Caudate nucleus (tissue), 63 donors: ENCODE measurements at places on chromosomes 5 and 9.

- DNase-seq, result no peak
Observed at GRCh38 chr5:127290946-127291693, 524 bp downstream of the MEGF10 start.

DNA sequence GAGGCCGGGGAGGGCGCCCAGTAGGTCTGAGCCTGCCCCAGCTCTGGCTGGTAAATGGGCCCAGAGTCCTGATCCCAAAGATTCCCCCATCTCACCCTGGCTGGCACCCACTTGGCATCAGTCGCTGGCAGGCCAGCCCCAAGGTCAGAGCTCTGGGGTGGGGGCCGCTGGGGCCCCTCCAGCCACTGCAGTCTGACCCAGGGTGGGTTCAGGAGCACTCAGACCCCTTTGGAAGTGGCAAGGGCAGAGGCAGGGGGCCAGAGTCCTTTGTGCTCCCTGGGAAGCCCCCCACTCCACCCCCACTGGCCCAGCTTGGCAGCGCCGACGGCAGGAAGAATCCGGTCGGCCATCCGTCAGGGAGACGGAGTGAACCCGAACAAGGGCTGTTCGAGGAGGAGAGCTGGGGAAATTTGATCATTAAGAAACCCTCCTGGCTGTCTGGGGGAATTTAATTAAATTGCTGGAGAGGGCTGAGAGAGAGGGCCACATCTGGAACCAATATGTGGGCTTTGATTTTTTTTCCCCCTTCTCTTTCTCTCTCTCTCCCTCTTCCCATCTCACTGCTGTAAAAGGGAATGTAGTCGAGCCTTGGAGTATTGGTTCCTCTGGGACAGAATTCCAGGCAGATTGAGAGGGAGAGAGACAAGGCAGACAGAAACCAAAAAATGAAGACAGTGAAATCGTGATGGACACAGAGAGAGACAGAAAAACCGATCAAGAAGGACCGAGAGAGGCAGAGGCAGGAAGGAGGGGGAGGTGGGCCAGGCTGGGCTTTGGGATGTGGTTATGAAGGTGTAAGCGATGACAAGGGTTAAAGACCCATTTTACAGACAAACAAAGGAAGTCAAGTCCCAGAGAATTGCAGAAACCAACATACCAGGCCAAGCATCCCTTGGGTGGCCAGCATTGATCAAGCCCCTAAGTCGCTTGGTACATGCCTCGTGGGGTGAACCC lies 8.1 kb upstream of the ASB6 start:
- DNase-seq, result no peak

DNA sequence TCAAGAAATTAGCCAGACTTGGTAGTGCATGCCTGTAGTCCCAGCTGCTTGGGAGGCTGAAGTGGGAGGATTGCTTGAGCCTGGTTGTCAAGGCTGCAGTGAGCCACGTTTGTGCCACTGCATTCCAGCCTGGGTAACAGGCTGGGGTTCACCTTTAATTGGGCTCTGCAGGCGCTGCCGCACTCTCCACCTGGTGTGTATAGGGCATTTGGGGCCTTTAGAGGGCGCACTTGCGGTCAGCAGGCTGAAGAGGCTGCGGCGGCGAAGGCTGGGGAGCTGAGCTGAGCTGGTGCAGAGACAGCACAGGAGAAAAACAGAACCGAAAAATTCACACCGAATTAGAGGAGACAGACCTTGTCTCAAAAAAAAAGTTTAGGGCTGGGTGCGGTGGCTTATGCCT lies 31.2 kb downstream of the CDK7 start:
- no peak for DNase-seq

DNA sequence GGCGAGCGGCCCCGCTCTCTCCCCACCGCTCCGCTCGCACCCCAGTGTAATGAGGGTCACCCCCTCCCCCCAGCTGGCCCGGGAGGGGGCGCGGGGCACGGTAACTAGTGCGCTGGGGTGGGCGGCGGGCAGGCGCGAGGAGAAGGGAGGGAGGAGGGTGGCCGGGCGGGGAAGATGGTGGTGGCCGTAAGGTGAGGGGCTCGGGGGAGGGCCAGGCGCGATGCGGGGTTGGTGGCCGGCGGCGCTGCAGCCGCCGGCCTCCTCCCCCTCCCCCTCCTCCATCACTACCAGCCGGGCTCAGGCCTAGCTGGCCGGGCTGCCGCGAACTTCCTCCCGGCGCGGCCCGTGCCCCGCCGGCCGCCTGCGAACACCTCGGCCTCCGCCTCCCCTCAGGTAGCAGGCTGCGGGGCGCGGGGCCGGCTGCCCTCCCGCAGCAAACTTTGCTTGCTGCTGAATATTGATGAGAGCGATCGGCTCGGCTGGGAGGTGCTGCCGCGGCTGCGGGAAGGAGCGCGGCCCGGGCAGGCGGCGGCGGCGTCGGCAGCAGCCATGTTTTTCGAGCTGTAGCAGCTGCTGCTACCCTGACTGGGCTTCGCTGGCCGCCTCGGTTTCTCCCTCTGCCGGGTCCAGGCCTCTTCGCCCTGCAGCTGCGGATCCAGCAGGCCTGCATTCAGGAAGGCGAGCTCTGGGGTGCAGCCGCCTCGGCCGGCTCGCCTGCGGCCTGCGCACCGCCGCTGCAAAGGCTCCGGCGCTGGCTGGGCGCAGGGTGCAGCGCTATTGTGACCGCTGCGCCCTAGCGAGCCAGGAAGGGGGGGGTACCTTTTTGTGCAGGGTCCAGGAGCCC lies 502 bp downstream of the NSD1 start:
- peak; percentile 80 for DNase-seq

DNA sequence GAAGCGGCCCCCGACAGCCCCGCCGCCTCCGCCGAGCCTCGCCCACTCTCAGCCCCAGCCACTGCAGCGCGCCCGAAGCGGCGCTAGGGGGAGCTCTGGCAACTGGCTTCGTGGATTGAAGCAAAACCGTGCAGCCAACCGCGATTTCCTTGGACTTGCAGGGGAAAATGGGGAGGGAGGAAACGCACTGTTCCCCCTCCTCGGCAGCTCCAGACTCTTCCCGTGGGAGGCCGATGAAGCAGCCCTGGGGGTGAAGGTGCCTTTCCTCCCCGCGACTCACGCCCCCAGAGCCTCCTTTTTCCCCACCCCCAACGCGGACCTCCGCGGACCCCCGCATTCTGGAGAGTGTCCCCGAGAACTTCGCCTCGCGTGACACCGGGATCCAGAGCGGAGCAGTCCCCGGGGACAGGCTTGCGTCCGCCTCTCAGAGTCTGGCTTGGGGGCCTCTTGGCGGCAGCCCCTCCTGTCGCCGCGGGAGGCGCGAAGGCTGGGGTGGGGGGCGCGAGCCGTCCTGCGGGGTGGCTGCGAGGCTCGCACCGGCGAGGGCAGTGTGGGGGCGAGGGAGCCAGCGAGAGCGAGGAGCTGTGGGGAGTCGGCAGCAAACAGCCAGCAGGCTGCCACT lies 3.8 kb downstream of the IER5L start:
- DNase-seq, result peak; percentile 83

- DNase-seq, result no peak
Observed at GRCh38 chr9:135896205-135896604, 11.1 kb downstream of the CAMSAP1 start.

- no peak for DNase-seq
Observed at GRCh38 chr9:96068511-96068910, 193.0 kb downstream of the ERCC6L2 start.

- DNase-seq, result no peak
Observed at GRCh38 chr5:74664551-74664950, 20.5 kb upstream of the HEXB start.

- no peak for DNase-seq
Observed at GRCh38 chr5:40240671-40241070, 439.0 kb upstream of the PTGER4 start.

- DNase-seq, result no peak
Observed at GRCh38 chr5:97525780-97526179, 342.7 kb upstream of the RIOK2 start.

- DNase-seq, result no peak
Observed at GRCh38 chr9:134128727-134129679, 6.9 kb upstream of the WDR5 start.

DNA sequence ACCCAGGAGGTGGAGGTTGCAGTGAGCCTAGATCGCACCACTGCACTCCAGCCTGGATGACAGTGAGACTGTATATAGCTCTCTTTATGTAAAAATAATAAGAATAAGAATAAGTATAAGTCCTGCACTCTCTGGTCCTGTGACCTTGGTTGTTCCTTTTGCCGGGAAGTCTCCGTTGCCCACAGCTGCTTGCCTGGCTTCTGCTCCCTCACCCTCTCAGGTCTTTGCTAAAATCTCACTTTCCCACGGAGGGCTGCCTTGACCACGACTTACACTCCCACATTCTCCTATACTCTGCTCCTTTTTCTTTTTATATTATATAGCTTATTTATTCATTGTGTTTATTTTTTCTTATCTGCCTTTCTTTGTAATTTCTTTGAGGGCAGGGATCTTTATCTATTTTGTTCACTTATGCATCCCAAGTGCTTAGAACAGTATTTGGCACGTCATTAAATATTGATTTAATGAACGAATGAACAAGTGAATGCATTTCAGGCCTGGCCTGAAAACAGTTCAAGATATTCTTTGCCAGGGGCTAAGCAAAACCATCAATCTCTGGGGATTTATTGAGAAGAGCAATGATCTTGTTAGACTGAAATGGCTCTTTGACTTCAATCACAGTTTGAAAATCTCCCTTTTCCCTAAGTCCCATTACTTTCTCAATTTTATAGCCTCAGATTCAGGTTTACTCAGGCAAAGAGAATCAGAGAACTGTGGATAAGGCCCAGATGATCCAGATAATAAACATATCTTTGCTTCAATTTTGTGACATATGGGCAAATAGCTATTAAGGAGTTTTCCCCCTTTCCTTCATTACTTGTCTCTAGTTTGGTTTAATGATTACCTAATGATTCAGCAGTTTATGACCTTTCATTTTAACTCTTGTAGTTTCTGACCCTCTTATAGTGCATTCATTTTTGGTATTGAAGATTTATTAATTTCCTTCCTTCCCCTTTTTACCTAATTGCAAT lies 60.8 kb upstream of the TMC1 start:
- DNase-seq, result no peak

- DNase-seq, result no peak
Observed at GRCh38 chr5:147918101-147918685, 11.9 kb upstream of the C5orf46 start.

DNA sequence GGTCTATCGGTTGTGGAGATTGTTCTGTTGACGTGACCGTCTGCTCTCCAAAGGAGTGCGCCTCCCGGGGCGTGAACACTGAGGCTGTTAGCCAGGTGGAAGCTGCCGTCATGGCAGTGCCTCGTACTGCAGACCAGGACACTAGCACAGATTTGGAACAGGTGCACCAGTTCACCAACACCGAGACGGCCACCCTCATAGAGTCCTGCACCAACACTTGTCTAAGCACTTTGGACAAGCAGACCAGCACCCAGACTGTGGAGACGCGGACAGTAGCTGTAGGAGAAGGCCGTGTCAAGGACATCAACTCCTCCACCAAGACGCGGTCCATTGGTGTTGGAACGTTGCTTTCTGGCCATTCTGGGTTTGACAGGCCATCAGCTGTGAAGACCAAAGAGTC lies 128.9 kb upstream of the DMRT1 start:
- no peak for DNase-seq

- no peak for DNase-seq
Observed at GRCh38 chr5:5353681-5354080, 68.8 kb upstream of the ICE1 start.

DNA sequence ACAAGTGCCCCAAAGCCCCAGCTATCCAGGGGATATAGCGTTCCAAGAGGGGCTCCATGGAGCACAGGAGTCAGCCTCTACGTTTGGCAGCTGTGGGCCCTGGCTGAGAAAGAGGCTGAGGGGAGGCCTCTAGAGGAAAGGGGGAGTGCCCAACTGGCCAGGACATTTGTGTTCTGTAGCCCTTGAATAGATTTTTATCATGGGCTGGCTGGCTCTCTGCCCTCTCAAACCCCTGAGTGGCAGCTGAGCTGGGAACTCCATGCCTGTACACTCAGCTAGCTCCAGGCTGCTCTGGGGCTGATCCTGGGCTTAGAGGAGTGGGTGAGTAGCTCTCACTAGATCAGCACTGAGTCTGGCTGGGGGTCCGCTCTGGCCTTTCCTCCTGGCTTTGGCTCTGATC lies 285.0 kb downstream of the ZSWIM6 start:
- DNase-seq, result no peak

DNA sequence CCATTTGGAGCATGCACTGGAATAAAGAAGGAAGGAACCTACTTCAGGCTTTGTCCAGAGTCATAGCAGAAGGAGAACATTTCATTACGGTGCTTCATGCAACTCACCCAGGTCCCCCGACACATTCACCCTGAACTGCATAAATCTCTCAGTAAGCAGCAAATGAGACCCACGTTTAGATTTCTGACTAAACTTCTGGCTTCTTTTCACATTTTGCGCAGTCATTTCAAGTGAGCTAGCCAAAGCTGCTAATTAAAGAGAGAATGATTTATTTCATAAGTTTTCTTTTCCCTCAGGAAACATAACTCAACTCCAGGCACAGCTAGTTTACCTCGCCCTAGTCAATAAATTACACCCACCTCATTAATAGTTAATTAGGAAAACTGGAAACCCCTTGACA lies 88.6 kb upstream of the GAS1 start:
- DNase-seq, result no peak

DNA sequence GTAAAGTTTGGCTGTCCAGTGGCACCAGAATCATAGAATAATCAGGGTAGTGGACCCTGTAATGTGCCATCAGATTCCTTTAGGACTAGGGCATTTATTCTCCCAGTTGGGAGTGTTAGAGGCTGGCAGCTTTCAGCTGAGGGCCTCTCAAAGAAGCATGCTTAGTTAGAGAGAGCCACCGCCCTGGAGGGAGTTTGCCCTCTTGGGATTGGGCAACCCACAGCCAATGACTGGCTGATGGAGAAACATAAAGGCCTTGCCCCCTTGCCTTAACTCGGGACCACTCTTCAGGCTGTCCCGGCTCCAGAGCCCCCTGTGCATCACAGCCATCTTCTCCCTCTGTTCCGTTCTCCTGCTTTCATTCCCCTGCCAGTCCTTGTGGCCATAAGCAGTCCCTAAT lies 20.5 kb upstream of the IFNK start:
- no peak for DNase-seq

- no peak for DNase-seq
Observed at GRCh38 chr9:109139851-109140250, 20.1 kb upstream of the TMEM245 start.

GRCh38 chr9:137269231-137269772 lies 8.2 kb upstream of the TOR4A start:
- DNase-seq, result no peak

GRCh38 chr9:127021664-127022363 lies 100.6 kb downstream of the ANGPTL2 start:
- DNase-seq, result peak; percentile 77

DNA sequence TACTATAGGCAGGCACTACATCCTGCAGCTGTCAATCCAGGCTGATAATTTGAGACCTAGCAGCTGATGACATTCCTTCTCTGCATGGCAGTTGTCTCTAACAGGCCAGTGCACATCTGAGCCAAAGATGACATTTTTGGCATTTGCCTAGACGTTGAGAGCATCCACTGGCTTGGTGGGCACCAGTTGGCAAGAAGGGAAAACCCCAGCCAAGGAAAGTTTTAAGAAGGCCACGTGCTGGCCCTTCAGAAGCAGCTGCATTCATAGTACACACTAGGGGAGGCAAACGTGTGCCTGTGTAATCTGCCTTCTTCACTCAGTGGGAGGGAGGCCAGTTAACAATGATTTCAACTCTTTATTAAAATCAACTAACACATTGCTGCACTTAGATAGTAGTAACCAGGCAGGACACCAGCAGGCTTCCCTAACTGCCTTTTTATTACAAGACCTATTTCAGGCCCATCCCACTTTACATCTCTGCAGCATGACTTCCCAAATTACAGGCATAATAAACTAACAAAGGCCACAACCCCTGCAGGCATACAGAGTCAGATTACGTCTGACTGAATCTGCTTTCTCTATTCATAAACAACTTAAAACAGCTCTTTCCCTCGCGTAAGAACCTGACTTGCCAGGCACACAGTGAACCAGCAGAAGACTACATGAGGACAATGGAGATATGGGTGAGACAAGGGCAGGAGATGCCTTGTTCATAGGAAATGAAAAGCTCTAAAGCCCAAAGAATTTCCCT lies 576.3 kb downstream of the PDE4D start:
- no peak for DNase-seq
